ENCODE measurements at places on chromosomes 2 and 18.
A peak's percentile ranks its signal among the peaks of the same experiment; 100 is the strongest.

DNA sequence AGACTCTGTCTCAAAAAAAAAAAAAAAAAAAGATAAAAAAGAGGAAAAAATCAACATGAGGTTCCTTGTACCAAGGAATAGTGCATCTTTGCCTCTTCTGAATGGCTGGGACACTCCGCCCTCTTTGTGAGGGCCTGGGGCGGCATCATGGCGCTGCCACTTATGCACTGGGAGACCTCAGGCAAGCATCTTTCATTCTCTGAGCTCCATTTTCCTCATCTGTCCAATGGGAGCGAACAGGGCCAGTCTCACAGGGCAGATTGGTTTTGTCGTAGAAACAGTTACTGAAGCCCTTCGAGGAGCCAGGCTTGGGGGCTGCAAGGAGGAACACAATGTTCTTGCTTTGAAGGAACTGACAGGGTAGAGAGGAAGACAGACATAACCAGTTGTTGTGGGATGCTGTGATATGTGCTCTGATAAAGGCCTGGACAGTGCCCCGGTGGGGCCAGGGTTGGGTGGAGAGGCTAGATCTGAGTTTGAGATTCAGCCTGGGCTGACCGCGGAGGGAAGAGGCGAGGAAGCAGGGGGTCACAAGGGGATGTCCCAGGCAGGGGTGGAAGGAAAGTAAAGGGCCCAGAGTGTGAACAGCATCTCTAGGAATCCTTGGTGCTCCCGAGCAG lies 14.1 kb downstream of the ZFP36L2 start:
- no peak for DNase-seq

- no peak for DNase-seq
Observed at GRCh38 chr2:213723707-213724106, 439.4 kb downstream of the SPAG16 start.

DNA sequence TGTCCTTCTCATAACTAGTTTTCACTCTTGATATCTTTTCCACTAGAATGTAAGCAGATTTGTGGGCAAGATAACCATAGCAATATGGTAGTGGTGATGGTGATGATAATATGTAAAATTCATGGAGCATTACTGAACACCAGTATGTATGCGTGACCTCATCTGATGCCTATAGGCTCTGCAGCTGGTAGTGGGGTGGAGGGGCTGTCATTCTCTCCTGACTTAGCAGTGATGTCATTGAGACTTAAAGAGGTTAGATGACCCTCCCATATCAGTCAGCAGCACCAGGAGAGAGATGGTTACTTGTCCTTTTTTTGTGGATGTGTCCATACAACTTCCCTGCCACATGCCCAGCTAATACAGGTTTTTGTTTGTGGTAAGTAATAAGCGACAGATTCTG lies 27.9 kb downstream of the PARD3B start:
- no peak for DNase-seq

GRCh38 chr2:227827143-227827542 lies 13.5 kb downstream of the CCL20 start:
- no peak for DNase-seq

DNA sequence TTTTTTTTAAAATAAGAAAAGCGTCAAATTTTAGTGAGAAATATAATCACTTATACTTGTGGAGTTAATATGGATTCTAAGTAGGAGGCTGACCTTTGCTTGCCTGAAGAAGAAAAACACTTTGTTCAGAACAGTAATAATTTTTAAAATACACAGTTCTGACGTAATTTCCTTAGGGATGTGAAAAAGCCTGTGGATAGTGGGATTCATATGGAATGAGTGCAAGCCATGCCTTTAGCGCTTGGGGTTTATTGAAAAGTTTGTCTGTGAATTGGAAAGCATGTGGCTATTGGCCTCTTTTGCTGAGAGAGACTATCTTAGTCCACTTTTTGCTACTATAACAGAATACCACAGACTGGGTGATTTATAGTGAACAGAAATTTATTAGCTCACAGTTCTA lies 151.3 kb downstream of the CCDC85A start:
- DNase-seq, result no peak

GRCh38 chr18:60329131-60329530 lies 43.4 kb downstream of the MC4R start:
- no peak for DNase-seq

DNA sequence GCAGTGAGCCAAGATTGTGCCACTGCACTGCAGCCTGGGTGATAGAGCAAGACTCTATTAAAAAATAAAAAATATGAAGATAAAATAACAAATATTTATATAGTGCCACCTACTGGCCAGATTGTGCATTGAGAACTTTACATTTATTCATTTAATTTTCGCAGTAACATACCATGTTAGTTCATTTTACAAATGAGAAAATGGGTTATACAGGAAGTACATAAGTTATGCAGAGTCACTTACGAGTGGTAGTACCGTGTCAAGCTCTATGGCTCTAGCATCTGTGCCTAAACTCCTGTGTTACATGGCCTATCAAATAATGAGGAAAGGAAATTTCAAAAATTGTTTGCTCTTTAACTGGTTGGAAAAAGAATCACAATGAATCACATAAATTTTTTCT lies 27.9 kb downstream of the RIF1 start:
- peak; percentile 65 for DNase-seq

DNA sequence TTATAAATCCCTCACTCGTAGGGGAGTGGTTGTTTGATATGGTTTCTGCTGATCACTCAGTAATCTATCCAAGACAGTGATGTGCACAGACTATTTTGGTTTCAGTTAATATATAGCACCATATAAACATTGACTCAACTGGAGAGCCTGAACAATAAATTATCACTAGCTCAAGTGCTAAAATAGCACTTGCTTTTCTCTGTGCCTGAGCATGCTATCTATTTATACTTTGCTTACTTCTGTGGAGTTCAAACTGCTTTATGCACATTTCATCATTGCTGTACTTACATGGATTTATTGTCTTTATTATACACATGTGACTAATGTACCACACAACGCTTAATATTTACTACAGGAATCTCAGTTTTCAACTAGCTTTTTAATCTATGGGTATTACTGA lies 133.6 kb downstream of the BCL2 start:
- DNase-seq, result no peak

DNA sequence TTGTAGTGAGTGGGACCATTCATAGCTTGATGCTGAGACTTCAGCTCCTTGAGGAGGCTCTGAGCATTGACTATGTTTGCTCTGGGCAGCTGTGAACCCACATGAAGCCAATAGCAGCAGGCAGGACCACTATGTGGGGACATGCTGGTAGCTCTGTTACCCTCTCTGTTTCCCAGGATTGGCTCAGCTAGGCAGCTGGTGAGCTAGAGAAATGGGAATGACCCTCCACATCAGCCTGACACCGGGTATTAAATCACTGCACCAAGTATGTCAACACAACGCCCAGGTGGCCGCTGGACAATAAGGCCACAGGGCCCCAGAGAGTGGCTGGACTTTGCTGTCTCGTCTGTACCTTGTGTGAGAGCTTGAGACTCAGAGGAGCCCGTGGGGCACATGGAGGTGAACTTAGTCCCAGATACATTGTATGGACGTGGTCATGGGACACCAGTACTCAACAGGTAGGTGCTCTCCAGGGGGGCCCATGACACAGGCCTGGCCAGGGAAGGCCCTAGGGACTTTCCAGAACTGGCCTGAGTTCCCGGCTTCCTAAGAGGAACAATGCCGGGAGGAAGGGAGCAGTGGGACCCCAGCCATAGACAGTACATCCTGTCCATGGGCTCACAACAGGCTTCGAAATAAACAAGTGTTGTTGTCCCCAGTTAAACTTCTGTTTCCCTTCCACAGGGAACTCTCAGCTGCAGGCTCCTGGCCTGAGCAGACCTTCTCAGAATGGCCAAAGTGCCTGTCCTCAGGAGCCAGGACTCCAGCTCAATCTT lies 35.2 kb downstream of the HS1BP3 start:
- no peak for DNase-seq

DNA sequence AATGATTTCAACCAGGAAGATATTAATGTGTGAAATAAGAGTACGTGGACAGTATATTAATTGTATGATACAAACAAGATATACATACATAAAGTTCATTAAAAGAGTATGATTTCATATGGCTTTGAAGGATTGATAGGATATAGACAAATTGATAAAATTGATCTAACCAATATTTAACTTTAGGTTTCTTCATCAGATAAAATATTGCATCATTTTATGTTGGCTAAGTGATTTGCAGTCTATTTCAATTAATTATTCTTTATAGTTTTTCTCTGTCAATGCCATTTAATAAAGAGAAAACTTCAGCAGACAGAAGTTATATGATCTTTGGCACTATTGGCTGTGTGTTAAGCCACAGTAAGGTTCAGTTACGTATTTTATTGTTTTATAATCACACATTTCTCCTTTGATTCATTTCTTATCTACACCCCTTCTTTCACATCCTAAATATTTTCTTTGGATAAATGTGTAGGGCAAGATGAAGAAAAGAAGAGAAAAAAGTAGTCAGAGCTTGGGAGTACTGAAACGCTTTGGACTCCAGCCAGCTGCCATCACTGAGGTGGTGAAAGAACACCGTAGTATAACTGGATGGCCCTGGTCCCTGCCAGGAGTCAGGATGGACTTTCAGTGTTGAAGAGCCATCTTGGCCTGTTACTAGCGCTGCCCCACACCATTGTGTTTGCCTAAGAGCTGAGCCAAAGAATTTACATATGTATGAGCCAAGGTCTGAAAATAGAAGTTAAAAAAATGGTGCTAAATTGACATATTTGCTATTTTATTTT lies 9.8 kb upstream of the CPS1 start:
- DNase-seq, result no peak

DNA sequence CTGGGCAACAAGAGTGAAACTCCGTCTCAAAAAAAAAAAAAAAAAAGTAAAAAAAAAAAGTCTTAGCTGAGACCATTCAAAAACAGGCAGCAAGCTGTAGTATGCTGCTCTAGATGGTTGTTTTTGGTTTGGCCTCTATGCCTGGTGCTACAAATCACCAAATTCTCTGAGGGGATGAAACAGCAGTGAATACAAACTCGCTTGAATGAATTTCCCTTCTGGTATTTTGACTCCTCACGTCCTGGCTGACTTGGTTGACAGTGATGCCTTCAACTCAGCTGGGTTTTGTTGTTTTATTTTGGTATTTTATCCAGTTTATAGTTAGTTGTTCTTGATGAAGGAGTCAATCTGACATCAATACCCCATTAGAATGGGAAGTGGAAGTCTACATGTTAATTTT lies 3.3 kb upstream of the TCF7L1 start:
- no peak for DNase-seq

- DNase-seq, result no peak
Observed at GRCh38 chr2:184472481-184472880, 125.8 kb upstream of the ZNF804A start.

DNA sequence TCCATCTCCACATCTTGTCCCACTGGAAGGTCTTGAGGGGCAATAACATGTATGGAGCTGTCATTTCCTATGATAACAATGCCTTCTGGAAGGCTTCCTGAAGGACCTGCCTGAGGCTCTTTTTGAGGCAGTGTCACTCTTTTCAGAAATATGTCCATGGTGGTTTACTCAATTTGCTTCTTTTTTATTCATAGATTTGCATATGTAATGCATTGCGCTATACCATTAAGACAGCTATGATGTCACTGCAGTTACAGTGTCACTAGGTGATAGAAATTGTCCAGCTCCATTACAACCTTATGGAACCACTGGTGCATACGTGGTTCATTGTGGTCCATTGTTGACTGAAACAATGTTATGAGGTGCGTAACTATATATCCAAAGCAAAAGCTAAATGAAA lies 19.9 kb downstream of the NABP1 start:
- peak; percentile 40 for DNase-seq

DNA sequence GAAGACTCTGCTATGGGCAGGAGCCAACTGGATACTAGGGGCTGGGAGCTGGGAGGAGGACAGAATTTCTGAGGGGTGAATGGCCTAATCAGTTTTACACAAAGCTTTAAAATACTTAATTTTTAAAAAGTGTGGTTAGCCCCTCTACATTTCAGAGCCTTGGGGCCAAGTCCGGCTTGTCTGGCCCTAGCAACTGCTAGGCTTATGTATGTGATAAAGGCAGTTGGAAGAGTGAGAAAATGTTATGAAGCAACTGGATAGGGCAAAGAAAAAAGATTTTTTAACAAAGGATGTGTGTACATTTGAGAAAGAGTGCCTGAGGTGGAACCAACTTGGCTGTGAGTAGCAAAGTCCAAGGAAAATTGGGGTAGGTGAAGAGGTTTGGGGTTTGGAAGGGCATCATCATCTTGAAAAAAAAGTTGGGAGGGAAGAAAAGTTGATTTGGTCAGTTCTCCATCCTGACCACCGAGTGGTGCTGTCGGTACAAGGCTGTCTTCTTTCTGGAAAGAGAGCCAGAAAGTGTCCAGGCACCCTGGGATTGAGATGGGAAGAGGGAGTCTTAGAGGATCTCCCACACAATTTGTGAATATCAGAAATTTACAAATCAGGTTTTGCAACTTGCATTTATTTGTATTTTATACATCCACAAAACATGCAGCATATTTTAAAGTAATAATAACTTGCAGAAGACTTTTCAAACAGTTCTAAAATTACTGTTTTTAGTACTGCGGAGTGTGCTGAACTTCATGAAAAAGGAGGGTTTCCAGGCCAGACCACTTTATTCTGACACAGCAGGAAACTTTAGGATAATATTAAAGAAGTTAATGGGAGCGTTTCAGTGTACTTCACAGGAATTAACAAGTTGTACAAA lies 10.5 kb upstream of the CDK15 start:
- peak; percentile 46 for DNase-seq

Measured in suppressor macrophage (primary cell).